Diencephalon (tissue), 1 donor: ENCODE measurements at places on chromosomes 4 and X. TPM values are rescaled to one million over a fixed set of nuclear protein-coding genes. Genes with fewer than 3 reads are reported as not detected.

The PCDH10 gene
- total RNA-seq = 173 TPM

The ASB11 gene
- not detected for total RNA-seq

The MUC7 gene
- total RNA-seq = not detected

The ARX gene
- total RNA-seq = 10.4 TPM

The CT45A2 gene
- not detected for total RNA-seq

The POLN gene
- 6.5 TPM for total RNA-seq

The PLP1 gene
- 43.8 TPM for total RNA-seq

The MTMR8 gene
- 7.2 TPM for total RNA-seq

The EXOC1L gene
- total RNA-seq = not detected

The PRPS2 gene
- total RNA-seq = 15.9 TPM

The LDB2 gene
- total RNA-seq = 99.4 TPM

The GPR173 gene
- 27.0 TPM for total RNA-seq

The PABPC5 gene
- total RNA-seq = 16.6 TPM

The EDA2R gene
- total RNA-seq = 1.2 TPM

The TMPRSS11A gene
- total RNA-seq = not detected

The CC2D2A gene
- 27.2 TPM for total RNA-seq

The SPATA4 gene
- total RNA-seq = 2.3 TPM

The CFI gene
- total RNA-seq = 5.1 TPM

The DUSP21 gene
- total RNA-seq = not detected

The BTK gene
- 2.1 TPM for total RNA-seq

The RBM47 gene
- total RNA-seq = 3.5 TPM

The DNASE1L1 gene
- 10.6 TPM for total RNA-seq

The CLNK gene
- total RNA-seq = not detected

The CCDC110 gene
- 5.5 TPM for total RNA-seq

The AR gene
- 1.8 TPM for total RNA-seq

The L1CAM gene
- 182 TPM for total RNA-seq

The TBX22 gene
- 0.23 TPM for total RNA-seq

The FGFR3 gene
- 38.8 TPM for total RNA-seq

The HPGDS gene
- 3.9 TPM for total RNA-seq

The PABPC1L2B gene
- total RNA-seq = 0.92 TPM

The F11 gene
- not detected for total RNA-seq

The DCAF8L2 gene
- not detected for total RNA-seq

The SPANXD gene
- not detected for total RNA-seq

The PRRG1 gene
- 15.2 TPM for total RNA-seq

The ATP2B3 gene
- total RNA-seq = 15.0 TPM

The CLDN34 gene
- total RNA-seq = not detected

The ABHD18 gene
- 18.7 TPM for total RNA-seq

The DMP1 gene
- not detected for total RNA-seq

The AKAP14 gene
- 5.1 TPM for total RNA-seq

The CSAG3 gene
- not detected for total RNA-seq

The ETDA gene
- total RNA-seq = not detected

The NFKB1 gene
- total RNA-seq = 9.7 TPM

The CHST7 gene
- total RNA-seq = 15.2 TPM

The SOWAHD gene
- 0.69 TPM for total RNA-seq

The CLCN4 gene
- 76.6 TPM for total RNA-seq

The VSIG4 gene
- total RNA-seq = 30.7 TPM
